ENCODE measurements at places on chromosomes 16 and 17. TPM values are rescaled to one million over a fixed set of nuclear protein-coding genes. Genes with fewer than 3 reads are reported as not detected.

- no peaks in the 10 kb centered on the region for H3K36me3 ChIP-seq
- no peak overlapping the region for H3K4me3 ChIP-seq
- H3K4me1 ChIP-seq, result no peaks in the 10 kb centered on the region
- H3K27me3 ChIP-seq, result no peaks in the 10 kb centered on the region
Measured at GRCh38 chr17:53792997-53793396, 29.7 kb upstream of the KIF2B start.

Gene TBC1D28
- total RNA-seq, result not detected

DNA sequence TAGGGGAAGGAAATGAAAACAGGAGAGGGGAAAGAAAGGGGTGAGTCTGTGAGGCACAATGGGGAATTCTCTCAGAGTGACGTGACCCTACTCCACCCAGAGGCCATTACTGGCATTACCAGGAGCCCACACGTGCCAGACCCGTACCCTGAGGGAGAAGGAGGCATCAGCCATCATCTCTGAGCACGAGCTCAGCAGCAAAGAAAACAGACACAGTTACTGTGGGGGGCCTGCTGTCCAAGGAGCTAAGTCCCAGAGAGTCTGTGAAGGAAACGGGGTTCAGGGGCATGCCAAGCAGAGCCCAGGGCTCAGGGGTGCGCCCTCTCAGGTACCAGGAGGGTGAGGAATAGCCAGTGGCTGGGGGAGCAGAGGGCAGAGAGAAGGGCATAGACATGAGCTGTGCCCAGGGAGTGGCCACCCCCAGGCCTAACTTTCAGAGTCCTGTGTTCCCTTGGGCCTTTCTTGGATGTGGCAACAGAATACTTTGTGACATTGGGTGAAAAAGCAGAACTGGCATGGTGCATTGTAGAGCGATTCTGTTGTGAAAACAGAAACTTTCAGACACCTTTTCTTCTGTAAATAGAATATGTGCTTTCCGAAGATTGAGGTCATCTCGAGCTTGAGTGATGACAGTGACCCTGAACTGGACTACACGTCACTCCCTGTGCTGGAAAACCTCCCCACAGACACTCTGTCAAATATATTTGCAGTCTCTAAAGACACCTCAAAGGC is 11.3 kb downstream of the TAF1C start:
- H3K4me3 ChIP-seq, result no peak overlapping the region
- DNase-seq, result peak; percentile 83
- peaks cover 9% of the 10 kb centered on the region for H3K36me3 ChIP-seq
- peaks cover 11% of the 10 kb centered on the region for H3K4me1 ChIP-seq

DNA sequence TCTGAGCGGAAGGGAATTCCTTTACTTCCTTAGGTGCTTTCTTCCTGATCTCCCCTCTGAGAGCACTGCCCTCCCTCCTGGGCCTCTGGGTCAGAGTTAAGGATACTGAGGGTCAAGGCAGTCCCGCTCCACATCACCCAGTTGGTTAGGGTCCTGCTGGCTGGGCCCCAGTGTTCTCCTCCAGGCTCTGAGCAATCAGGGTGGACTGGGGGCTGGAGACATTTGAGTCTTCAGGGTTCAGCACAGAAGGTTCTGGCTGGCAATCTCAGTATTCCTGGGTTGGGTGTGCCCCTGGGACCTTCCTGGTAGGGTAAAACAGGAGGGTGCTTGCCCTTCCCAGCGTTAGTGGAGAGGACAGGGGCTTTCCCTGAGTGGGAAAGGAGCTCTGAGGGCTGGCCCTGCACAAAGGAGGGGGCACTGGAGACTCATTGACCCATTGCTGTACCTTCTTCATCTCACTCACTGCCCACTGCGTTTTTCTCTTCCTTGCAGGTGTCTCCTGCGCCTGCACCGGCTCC is 448 bp downstream of the MT1M start:
- H3K4me3 ChIP-seq, result peak overlapping the region; percentile 66
- peaks cover 36% of the 10 kb centered on the region for H3K4me1 ChIP-seq
- H3K36me3 ChIP-seq, result peaks cover 3% of the 10 kb centered on the region
- no peak overlapping the region for H3K27ac ChIP-seq

DNA sequence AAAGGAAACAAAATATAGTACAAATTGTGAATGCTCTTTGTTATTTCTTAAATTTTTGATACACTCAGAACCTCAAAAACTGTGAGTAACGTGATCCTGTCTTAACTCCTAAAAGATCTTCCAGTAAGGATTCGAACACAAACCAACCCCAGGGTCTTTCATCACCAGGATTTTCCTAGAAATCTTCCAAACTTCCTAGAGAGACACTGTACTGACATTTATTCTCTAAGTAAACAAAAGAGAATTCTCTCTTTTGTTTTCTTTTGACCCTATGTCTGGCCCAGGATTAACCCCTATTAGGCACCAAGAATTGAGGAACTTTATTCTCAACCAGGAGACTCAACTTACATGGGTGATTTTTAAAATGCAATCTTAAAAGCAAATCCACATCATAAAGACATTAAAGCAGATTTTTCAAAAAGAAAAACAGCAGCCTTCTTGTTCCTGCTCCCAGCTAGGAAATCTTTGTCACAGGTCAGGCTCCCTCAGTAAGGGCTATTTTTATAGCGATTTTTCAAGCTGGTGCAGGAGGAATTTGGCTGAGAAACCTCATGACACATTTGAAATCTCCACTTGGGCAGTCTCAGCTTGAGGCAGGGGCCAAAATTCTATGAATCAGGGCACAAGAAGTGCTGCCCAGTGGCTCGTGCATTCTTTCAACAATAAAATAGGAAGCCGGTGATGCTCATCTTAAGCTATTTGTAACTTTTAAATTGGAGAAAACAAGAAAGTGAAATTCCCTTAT is 6.2 kb upstream of the SMG1 start:
- H3K27ac ChIP-seq, result no peak overlapping the region
- H3K27me3 ChIP-seq, result no peaks in the 10 kb centered on the region
- DNase-seq, result no peak

Gene RNF222
- not detected for total RNA-seq

DNA sequence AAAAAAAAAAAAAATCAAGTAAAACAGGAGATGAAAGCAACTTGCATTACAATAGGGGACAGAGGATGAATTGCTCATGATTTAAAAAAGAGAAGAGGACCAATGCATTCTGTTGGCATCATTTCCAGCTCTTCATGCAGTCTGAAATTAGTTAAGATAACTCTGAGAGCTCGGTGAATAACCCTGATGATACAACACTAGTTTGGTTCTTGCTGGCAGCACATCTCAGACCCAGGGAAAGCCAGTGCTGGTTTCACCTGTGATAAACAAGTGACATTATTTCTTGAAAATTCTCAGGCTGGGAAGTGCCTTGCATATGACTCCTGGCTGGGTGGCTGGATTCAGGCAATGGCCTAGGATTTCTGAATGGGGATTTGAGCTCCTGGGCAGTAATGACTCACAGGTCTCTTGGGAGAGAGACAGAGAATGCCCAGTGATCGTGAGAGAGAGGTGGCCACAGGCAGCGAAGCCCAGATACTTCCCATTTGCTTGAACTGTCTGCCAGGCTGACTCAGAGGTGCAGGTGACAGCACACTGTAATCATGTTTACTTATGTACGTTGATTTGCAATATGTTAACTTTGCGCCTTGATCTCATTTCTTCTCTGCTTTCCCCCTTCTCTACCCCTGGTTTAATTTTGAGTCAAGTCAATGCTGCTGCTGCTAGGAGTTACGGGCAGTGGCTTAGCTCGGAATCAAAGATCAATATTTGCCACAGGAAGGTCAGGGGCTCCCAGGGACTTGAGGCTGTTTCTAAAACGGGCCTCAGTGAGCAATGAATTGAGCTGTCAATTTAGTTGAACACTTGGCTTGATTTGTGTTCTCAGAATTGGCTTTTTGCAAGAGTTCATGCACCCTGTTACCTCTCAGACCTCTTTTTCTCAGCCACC is 27.1 kb downstream of the ARSG start:
- H3K4me3 ChIP-seq, result no peak overlapping the region
- H3K36me3 ChIP-seq, result no peaks in the 10 kb centered on the region
- no peaks in the 10 kb centered on the region for H3K27me3 ChIP-seq

Gene SLFN12
- 7.8 TPM for total RNA-seq

- H3K27ac ChIP-seq, result no peak overlapping the region
- DNase-seq, result no peak
- H3K4me3 ChIP-seq, result no peak overlapping the region
- H3K27me3 ChIP-seq, result peaks cover 2% of the 10 kb centered on the region
Measured at GRCh38 chr16:50888486-50889261, 146.8 kb downstream of the CYLD start.

Gene HAGHL
- total RNA-seq, result 20.9 TPM

DNA sequence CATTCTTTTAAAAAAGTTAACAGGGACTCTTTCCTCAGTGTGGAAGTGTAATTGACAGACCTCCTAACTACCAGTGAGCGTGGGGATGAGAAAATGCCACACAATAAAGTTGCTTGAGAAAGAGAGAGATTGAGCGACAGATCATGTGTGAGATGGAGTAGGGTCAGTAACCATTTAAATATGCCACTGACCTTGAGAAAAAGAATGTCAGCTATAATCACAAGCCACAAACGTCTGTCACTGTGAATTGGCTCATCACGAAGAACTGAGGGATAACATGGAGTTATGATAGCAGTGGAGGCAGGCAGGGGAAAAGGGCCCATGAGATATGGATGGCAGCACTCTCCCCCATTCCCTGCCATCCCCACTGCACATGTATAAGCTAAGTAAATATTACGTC is 253.9 kb downstream of the SLC39A11 start:
- peaks cover 8% of the 10 kb centered on the region for H3K36me3 ChIP-seq
- no peaks in the 10 kb centered on the region for H3K27me3 ChIP-seq
- no peak overlapping the region for H3K27ac ChIP-seq
- H3K4me3 ChIP-seq, result no peak overlapping the region
- H3K4me1 ChIP-seq, result no peaks in the 10 kb centered on the region

Measured in activated CD4-positive, alpha-beta T cell treated with anti-CD3 and anti-CD28 coated beads, Interleukin-2, amount 10 ng/mL, durations not matched to agents 24 days and 14 days (primary cell).